ENCODE measurements at places on chromosomes 4 and X.

GRCh38 chr4:15238720-15239119 is 189.1 kb upstream of the C1QTNF7 start:
- peak; percentile 13 for DNase-seq

DNA sequence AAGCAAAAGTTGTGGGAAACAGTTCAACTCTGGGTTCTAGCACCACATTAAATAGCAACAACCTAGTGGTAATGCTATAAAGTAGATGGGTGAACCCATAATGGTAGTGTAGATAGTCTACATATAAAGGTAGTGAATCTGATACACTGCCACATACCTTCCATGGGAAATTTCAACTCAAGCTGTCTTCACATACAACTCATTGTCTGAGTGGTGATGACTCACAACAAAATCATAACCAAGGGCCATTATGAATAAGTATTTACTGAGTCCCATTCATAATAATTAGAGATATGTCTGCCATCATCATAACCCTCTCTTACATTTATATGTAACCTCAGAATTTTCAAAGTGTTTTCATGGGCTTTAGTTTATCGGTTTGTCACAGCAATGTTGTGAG is 34.8 kb downstream of the EGF start:
- DNase-seq = no peak

GRCh38 chr4:165504184-165504583 is 125.4 kb downstream of the CPE start:
- no peak for DNase-seq

DNA sequence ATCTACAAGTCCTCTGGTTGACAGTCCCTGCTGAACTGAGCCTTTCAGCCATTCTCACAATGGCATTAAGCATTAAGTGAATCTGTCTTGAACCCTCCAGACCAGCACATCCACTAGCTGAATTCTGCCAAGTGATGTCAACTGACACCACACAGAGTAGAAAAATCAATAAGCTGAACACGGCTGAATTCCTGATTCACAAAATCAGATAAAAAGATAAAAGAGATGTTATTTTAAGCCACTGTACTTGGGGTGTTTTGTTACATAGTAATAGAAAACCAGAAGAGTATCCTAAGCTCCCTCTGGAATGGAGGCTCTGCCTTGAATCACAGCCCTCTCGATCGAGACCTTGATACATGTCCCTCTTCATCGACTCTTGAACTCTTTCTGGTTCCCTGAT is 336.5 kb downstream of the DMD start:
- no peak for DNase-seq

DNA sequence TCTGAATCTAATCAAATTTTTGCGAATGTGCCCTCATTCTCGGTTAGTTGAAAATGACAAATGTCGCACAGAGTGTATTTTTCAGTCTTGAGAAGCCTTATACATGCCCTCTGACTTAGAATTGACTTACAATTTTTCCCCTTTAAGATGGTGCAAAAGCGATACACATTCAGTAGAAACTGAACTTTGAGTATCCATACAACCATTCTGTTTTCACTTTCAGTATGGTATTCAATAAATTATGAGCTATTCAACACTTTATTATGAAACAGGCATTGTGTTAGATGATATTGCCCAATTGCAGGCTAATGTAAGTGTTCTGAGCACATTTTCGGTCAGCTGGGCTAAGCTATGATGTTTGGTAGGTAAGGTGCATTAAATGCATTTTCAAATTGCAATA is 43.4 kb downstream of the SLC9A7 start:
- DNase-seq = no peak

DNA sequence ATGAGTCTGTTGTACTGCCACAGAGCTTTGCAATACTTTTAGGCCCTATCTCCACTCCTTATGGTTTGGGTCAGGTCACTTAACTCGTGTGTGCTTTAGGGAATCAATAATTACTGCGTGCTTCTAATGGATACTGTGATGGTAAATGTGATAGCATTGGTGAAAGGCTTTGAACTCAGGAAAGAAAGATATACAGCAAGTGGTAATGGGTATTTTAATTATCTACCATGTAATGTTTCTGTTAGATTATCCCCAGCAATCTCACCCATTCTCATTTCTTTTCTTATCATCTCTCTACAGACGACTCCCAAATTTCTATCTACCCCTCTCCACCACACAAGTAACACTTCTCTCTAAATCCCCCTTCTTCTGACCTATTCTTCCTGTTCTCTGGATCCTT is 128.6 kb downstream of the GPC3 start:
- DNase-seq = no peak

GRCh38 chr4:4524364-4524763 is 17.5 kb downstream of the STX18 start:
- DNase-seq = no peak
